ENCODE measurements at places on chromosomes 2 and 18. TPM values are rescaled to one million over a fixed set of nuclear protein-coding genes. Genes with fewer than 3 reads are reported as not detected.

The RUFY4 gene
- not detected for total RNA-seq

GRCh38 chr18:5447442-5447841 lies 96.4 kb downstream of the EPB41L3 start:
- DNase-seq: no peak

DNA sequence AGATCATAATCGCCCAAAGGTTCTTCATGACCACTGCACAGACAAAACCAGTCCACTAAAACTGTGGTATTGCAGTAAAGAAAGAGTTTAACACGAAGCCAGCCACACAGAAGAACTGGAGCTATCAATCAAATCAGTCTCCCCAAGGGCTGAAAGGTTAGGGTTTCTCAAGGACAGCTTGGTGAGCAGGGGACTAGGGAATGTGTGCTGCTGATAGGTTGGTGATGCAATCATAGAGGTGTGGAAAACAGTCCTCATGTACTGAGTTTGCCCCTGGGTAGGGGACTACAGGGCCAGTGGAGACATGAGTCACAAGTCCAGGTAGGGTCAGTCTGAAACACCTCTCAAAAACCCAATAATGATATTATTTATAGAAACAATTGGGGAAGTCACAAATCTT lies 27.3 kb upstream of the FEZ2 start:
- no peak for DNase-seq

The FASTKD1 gene
- 32.2 TPM for total RNA-seq

Data from endothelial cell of umbilical vein (primary cell).